Stimulated activated CD4-positive, alpha-beta T cell treated with anti-CD3 and anti-CD28 coated beads, Interleukin-1b, Interleukin-23, amount 100 ng/mL, for 4 hours (primary cell): ENCODE measurements at places on chromosomes 12 and 14.

- DNase-seq = no peak
These were observed 322.2 kb downstream of the AEBP2 start for GRCh38 chr12:19761463-19761862.

DNA sequence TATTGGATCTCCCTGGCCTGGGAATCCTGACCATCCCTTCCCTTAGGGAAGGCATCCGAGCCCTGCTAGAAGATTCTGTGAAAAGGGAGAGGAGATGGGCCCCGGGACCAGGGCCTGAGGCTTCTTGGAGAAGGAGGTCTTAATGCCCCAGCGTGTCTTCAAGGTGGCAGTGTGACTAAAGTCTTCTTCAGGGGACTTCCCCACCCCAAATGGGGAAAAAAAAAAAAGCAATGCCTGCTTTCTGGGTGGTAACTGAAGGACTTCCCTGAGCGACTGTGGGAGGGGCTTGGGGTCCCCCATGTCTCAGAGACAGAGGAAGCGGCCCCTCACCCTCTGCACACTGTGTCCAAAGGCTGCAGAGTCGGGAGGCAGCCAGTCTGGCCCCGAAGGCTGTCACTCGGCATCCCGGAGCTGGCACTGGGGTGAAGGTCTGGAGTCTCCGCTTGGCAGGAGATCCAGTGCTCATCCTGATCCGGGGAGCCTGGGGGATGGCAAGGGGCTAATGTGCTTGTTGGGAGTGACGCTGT lies 7.8 kb upstream of the PGF start:
- no peak for DNase-seq

DNA sequence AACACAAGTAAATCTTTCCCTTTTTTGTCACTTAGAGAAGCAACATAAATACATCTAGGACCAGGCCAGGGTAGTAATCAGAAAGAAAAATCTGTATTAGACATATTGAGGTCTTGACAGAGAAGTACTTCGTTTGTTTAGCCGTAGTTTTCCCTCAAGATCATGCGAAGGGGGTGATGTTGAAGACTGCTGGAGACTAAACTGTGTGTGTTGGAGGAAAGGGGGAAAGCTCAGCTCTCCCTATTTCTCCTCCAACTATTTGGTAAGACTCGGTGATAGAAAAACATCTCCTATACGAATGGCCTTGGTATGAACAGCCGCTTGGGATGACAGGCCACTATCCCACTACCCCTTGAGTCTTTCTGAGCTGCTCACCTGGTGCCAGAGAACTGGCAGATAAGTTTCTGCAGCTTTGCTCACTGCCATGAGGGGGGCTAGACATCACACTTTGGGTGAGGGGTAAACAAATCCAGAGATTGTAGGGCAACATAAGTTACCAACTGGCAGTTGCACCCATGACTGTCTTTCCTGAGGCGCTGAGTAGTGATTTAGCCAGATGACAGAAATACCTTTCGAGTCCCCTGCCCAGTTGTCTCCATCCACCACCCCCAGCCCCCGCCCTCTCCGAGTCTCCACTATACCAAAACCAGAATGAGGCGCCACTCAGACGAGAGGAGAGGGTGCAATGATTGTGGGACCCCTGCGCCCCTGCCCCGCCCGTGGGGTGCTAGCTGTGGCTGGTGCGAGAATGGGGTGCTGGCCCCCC lies 685 bp downstream of the VAMP1 start:
- no peak for DNase-seq

GRCh38 chr12:57330992-57331391 lies 80.0 kb upstream of the STAC3 start:
- DNase-seq = no peak

- no peak for DNase-seq
These were observed 37.5 kb upstream of the TMCC3 start for GRCh38 chr12:94687891-94688290.

DNA sequence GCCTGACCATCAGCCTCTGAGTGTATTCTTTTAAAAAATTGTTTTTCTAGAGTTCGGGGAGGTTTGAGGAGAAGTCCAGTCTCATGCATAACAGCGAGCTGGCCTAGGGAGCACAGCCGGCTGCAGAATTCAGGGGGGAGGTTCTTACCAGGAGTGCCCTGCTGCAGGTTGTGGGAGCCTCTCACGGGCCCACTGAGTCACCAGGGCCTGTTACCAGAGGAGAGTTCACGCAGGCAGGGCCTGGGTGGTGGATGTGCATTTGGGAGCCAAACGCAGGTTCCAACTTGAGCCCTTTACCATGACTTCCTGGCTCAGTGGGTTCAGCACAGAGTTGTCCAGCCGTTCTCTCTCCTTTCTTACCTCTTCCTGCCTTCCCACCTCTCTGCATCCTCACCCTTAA lies 14.4 kb downstream of the CD9 start:
- no peak for DNase-seq

- DNase-seq = no peak
These were observed 40.0 kb upstream of the PCNX4 start for GRCh38 chr14:60051721-60052221.

DNA sequence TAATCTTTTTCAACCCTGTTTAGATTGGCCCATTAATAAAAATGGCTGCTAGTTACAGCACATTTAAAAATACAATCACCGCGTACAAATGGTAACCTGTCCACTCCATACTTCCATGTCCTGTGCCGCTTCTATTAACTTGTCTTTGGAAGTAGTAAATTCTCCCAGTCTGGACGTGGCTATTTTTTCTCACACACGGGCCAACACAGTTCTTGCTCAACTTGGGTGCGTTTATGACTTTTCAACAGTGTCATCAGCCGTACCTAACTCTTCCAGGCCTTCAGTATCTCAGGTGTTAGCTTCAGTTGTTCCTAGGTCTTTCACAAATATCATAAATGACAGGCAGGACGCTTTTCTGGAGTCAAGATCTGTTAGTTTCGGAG lies 475 bp upstream of the PCNX1 start:
- no peak for DNase-seq

DNA sequence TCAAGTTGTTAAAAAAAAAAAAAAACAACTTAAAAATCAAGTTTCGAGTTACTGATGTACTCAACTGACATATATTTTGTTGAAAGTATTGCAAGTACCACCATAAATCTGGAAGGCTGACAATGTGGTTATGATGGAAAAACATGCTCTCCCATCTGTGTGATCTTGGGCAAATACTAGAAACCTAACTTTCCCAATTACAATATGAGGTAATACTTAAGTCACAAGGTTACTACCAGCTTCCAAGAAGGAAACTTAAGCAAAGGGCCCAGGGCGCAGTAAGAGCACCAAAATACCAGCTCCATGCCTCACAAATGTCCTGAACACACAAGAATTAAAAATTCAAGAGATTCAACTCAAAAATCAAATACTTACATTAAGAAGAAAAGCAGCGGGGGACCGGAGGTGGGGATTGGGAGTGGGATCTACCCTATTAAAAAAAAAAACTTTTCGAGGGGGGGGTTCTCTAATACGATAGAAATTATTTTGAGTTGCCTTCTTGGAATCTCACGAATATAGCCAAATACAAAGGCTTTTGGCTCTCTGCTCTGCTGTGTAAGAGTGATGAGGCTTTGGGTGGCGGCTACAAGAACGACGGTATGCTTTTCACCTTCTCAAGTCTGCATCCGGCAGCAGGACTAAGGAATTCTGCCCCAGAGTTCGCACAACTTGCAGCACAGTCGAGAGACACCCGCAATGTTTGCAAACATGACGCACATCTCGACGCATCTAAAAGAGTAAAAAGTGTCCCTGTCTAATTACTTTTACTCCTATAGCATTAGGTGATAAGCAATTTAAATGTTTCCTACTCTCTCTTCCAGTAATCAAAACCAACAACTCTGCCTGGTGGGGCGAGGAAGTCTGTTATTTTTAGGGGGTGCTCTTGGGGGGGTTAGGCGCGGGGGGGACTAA lies 1.1 kb downstream of the SAV1 start:
- DNase-seq = peak; percentile 3

DNA sequence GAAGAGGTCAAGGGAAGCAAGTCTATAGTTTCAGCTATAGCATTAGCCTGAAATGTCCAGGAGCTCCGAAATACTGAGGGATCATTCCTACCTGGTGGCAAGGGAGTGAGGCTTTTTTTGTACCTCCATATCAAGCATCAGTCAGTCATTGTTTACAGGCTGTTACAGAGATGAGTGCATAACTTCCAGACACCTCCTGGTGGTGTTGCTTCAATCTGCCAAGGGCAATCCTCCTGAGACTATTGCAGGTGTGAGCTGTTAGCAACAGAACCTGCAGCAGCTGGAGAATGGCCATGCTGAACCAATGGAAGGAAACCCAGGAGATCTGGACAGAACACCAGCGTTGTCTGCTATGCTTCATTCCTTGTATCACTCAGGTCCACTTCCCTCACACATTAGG lies 80.0 kb upstream of the SLC8A3 start:
- DNase-seq = no peak

DNA sequence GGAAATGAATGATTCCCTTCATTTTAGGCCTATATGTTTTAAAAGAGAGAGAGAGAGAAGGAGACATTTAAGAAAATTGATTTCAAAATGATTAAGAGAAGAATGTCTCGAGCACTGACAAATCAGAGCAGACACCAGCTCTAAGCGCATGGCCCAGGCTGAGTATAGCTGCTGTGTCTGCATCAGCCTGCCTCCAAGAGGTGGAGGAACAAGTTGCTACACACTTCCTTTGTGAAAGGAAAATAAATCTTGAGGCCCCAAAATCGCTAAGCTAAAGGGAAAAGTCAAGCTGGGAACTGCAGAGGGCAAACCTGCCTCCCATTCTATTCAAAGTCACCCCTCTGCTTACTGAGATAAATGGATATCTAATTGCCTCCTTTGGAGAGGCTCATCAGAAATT lies 728.7 kb upstream of the TMEM132C start:
- DNase-seq = no peak

DNA sequence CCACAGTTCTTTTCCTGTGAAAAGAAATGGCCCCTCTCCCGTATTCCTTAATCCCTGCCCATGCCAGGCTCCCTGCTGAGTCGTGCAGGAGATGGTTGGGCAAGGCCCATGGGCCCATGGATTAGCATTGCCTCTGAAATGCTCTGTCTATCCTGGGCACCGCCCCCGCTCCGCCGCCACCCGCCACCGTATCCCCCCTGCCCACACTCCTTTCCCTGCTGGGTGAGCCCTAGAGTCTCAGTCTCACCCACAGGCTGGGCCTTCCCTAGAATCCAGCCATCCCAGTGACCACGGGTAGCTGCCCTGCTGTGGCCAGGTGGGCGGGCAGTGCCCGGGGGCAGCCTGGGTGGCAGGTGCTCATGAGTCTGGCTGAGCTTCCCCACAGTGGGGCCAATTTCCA lies 50.6 kb downstream of the TSPAN11 start:
- DNase-seq = no peak

DNA sequence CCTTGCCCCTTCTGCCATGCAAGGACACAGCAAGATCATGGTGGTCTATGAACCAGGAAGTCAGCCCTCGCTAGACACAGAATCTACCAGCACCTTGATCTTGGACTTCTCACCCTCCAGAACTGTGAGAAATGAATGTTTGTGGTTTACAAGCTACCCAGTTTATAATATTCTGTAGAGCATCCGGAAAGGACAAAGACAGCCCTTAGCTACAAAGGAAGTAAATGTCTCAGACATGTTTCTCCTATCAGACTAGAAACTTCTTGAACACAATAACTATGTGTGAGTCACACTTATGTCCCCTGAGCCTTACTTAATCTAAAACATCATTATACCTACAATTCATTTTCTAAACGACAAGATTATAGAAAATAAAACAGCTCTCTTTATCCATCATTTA lies 176.7 kb downstream of the KLHL28 start:
- no peak for DNase-seq

DNA sequence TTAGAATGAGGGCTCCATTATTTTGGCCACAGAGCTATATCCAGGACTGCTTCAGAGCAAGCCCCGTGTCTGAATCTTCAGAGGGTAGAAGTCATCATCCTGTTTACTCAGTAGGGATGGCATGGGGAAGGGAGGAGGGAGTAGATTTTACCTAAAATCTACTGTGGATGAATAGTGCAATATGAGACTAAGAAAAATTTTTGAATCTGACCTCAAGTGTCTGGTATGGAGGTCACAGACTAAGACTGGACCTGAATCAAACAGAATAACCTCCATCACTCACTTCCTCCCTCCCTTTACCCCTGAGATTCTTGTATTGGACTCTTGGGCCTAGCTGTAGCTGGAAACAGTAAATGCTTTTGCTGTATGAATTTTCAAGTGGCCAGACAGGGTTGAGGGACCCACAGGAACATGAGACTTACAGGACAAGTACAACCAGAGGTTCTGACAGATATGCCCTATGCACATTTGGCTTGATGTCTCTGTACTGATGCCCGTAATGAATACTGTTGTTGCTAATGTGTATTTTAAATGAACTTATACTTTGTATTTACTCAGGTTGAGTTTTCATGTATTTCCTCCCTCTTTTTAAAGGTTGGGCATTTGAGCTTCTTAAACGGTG lies 78.5 kb downstream of the CCDC91 start:
- DNase-seq = no peak

DNA sequence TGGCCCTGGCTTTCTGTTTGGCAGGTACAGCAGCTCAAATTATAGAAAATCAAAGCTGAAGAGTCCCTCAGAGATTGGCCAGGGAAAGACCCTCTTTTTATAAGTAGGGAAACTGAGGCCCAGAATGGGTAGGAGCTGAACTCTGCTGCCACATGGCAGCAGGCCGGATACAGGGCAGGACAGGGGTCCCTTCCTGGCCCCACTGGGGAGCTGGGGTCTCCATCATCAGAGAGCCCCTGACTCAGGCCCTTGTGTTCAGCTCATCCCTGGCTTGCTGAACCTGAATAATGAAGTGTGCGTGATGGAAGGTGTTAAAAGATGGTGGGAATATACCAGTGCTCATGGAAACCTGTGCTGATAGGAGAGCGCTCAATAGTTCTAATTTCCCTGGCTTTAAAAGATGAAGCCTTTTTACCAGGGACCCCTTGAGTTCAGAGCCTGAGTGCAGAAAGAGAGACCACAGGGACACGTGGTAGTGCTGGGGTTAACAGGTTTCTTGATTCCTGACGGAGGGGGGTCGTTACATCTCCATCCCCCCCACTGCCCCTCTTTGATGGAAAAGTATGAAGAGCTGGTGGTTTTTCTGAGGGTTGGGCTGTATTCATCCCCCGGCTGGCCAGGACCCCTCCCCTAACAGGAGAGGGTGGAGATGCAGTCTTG lies 4.4 kb downstream of the DLK1 start:
- no peak for DNase-seq

GRCh38 chr14:61360796-61361525 lies 39.6 kb downstream of the PRKCH start:
- no peak for DNase-seq

DNA sequence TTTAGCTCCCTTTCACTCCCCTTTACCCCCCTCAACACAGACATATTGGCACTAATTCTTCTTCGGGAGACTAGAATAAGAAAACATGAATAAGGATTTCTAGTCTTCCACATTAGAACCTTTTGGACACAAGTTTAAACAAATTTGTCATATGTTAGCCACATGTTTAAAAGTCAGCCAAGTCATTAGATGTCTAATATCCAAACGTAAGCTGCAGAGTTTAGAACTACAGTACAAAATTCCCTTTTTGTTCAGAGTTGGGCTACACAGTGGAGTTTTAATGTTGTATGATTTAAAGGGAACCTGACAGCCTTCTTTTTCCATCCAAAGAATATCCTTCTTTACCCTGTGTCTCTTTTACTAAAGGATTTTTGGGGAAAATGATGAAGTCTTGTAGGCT lies 79.8 kb downstream of the PDE6H start:
- DNase-seq = no peak

GRCh38 chr12:76947304-76947703 lies 68.5 kb upstream of the CSRP2 start:
- DNase-seq = no peak

- no peak for DNase-seq
These were observed 37.1 kb downstream of the PPFIA2 start for GRCh38 chr12:81722004-81722403.
